ENCODE measurements at places on chromosomes 6 and 20. TPM values are rescaled to one million over a fixed set of nuclear protein-coding genes. Genes with fewer than 3 reads are reported as not detected.

Gene TTLL9
- total RNA-seq = not detected

Gene ESR1
- total RNA-seq = not detected

Gene MOG
- not detected for total RNA-seq

Gene RHAG
- total RNA-seq = not detected

Gene RSPH9
- total RNA-seq = not detected

Gene NTSR1
- total RNA-seq = not detected

Gene LAMA5
- total RNA-seq = 3.1 TPM

Gene PDE7B
- 27.6 TPM for total RNA-seq

Gene CMTR1
- total RNA-seq = 51.8 TPM

GRCh38 chr20:20079102-20079784 is 26.9 kb downstream of the CFAP61 start:
- no peak for DNase-seq

DNA sequence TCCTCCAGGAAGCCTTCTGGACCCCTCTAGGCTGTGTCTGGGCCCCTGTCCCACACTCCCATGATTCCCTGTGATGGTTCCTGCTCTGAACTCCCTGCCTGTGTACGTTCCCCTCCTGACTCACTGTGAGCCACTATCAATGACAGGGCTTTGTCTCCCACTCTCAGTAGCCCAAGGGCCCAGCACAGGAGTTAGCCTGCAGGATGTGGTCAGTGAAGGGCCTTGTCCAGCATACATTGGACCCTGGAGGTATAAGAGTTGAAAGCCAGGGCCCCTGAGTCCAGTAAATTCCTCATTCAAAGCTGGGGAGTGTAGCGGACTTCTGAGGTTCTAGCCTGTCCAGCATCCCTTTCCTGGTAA is 19.0 kb downstream of the ZBP1 start:
- DNase-seq = no peak

DNA sequence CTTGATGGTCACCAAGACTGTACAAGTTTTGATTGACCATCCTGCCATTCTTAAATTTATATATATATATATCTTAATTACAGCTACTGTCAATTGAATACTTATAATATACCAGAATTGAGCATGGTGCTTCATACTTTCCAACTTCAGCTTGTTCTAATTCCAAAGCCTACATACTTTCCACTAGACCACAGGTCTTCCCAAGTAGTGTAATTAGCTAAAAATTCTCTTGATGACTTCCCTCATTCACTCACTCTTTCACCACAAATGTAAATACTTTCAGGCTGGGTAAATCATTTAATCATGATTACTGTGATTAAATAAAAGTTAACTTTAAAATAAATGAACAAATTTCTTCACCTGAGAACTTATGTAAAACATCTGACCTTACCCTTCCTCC is 3.4 kb downstream of the ASF1A start:
- DNase-seq = no peak

DNA sequence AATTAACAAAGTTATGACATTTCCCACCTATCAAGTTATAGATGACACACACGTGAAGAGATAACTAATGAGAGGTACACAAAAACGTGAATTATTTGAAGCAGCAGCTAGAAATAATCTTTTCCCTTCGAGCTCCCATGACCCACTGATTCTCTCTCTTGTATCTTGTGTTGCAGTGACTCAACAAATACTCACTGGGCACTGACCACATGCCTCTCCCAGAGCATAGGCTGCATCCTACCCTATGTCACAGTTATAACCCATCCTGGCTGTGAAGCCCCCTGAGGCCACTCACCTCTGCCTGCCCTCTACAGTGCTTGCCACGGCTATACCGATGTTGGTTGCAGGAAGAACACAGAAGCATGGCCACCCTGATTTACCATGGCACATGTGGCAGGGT is 91.8 kb downstream of the INSM1 start:
- DNase-seq = no peak

- DNase-seq = no peak
Observed at GRCh38 chr6:27129095-27129815, 118.2 kb upstream of the PRSS16 start.

DNA sequence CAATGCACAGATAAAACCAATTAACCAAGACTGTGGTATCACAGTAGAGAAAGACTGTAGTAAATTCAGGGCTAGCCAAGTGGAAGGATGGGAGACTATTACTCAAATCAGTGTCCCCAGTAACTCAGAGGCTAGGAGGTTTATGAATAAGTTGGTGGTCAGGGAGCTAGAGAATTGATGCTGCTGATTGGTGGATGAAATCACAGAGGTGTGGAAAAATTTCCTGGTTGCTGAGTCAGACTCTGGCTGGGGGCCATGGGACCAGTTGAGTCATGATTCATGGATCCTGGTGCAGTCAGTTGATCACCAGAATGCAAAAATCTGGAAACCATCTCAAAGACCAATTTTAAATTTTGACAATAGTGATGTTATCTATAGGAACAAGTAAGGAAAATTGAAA is 555.9 kb downstream of the C6orf118 start:
- DNase-seq = no peak

DNA sequence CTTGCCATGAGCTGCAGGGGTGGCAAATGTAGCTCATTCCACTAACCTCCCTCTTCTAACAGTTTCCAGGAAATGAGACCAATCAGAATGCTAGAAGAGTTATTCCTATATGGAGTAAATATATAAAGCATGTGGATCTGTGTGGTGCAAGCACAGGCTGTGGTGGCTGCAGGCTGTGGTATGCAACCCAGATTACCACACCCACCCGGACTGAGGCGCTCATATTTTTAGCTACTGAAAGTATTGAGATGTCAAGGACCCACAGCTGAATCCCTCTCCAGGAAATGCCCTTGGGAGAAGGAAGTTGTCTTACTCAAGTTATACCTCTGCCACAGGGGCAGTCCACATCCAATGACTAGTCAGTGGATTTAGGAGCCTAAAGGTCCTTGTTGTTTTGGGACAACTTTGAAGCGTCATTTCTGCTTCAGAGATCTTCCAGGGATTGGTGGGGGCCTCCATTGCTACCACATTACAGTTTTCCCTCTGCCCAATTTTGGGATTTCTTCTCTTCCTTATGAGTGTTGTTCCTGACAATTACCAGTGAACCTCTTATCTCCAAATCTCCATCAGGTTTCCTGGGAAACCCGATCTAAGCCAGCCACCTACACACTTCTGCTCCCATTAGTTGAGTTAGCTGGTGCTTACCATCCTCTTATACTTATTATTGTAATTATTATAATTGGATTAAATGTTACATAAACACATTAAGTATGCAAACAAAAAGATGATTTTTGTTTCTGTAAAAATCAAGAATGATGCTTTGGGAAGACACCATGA is 12.1 kb upstream of the REPS1 start:
- no peak for DNase-seq

- no peak for DNase-seq
Observed at GRCh38 chr6:83185096-83185495, 8.0 kb downstream of the PGM3 start.

DNA sequence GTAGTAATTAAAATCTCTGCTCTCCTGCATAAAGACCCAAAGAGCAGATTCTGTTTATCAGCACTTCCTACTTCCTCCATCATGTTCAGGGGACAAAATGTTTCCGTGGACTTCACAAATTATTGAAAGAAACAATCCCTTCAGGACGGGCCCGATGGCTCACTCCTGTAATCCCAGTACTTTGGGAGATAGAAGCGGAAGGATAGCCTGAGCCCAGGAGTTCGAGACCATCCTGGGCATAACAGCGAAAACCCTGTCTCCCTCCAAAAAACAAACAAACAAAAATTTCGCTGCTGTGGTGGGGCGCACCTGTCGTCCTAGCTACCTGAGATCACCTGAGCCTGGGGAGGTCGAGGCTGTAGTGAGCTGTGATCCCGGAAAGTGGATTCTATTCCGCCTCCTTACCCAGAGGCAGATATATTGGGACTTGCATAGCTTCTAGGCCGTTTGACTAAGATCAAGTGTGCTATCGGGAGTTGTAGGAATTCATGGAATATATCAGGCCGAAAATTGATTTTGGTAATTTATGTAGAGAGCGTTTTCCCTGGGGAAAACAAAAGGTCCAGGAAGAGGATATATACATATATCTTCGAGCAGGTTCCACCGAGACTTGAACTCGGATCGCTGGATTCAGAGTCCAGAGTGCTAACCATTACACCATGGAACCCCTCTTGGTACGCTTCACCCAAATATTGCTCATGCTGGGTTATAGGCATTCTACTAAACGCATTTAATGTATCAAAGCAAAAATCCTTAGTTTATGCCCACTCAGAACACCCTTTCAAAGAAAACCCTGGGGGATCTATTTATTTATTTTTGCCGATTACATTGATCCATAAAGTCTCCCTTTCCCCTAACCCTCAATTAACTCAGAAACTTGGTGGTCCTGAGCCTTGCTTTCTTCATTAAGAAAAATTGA is 74.5 kb upstream of the ZNF184 start:
- no peak for DNase-seq

- no peak for DNase-seq
Observed at GRCh38 chr6:157253699-157254098, 69.6 kb downstream of the TMEM242 start.

- DNase-seq = no peak
Observed at GRCh38 chr6:44085219-44085618, 42.0 kb downstream of the MRPL14 start.

DNA sequence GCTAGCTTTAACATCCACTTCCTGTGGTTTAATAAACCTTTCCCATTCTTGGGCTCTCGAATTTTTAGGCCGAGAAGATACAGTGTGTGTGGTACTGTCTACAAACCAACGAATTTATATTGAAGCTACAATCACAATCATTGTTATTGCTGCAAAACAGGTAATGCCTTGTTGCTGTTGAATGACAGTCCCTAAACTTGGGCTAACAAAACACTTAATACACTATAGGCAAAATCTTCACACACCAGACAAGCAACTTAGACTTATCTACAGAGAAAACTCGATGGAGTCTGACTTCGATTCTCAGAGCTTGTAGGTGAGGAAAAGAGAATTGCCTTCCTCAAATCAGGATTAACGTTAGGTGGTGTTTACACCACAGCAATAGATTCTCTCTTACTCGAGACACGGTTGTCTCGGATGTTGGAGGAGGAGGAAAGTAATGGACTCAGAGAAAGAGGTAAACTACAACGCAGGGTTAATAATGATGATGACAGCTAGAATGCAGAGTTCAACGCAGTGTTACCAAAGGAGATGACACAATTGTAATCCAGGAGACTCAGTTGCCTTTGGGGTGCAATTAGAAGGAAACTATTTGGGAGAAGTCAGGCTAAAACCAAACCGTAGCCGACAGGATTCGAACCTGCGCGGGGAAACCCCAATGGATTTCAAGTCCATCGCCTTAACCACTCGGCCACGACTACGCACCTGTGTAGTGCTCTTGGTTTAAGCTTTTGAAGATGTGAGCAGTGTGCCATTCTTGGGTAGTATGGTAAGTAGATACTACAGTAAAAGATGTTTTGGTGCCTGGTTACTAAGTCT is 32.5 kb upstream of the ZNF184 start:
- peak; percentile 16 for DNase-seq

DNA sequence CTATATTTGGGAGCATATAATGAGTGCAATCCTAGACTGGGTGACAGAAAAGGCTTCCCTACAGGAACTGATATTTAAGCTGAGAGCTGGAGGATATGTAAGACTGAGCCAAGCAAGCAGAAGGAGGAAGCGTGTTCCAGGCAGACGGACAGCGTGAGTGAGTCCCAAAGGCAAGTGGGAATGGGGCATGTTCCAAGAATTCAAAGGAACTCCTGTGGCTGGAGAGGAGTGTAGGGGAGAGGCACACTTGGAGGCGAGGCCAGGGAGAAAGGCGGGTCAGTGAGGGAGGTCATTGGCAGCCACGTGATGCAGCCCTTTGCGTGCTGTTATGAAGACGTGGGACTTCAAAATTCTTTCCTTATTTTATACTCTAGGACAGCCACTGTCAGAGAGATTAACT is 27.9 kb upstream of the SGK1 start:
- DNase-seq = no peak

GRCh38 chr6:40666530-40666929 is 79.4 kb upstream of the LRFN2 start:
- DNase-seq = no peak

DNA sequence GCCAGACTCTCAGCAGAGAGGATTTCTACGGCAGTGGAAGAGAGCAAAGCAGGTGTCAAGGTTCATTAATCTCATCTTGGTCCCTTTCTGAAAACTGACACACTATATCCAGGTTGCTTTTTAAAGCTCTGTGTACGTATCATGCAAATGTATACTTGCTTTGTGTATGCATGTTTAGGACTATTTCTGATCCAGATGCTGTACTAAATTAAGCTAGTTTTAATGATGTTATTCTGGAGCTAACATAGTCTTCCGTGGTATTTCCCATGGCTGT is 59.2 kb upstream of the SNX9 start:
- no peak for DNase-seq

DNA sequence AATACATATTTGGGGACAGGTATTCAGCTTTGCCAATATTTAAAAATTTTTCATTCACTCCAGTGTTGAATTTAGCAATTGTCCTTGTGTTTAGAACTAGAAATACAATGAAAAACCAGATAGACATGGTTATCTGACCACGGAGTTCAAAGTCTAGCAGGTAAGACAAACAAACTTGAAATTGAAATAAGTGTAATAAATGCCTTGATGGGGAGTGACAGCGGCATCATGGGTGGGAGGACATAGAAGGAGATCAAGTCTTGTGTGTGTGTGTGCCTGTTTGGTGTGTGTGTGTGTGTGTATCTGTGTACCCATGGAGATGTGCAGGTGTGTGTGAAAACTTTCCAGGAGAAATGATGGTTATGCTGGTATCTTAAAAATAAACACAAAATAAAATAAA is 750.0 kb upstream of the CITED2 start:
- no peak for DNase-seq

DNA sequence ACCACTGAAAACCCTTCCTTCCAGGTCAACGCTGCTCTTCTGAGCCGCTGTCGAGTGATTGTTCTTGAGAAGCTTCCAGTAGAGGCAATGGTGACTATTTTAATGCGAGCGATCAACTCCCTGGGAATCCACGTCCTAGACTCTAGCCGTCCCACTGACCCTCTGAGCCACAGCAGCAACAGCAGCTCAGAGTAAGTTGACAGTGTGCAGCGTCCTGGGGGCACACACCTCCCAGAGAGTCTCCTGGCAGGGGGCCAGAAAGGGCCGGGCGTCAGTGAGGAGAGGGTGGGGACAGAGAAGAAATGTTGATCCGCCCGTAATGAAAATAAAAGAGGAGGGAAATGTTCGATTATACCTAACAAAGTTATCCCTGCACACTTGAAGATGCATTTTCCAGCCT is 5.0 kb downstream of the WRNIP1 start:
- DNase-seq = no peak

- peak; percentile 95 for DNase-seq
Observed at GRCh38 chr6:31197559-31198305, 27.2 kb upstream of the POU5F1 start.

DNA sequence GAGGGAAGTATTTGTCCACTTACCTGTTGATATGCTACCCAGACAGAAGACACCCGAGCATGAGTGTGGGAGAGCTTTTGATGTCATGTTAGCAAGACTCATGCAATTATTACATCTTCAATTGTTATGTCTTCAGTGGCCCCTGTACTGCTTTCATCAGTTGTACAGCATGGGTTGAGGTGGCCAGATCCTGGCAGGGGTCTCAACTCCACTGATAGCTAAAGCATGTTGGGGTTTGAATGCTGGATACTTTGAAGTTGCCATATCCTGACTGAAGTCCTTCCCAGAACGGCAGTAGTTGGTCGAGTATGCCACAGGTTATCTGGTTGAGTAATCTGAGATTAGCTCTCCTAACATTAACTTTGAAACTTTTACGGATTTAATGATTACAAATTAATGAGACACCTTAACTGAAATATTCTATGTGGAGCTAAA is 46.7 kb downstream of the LRRN4 start:
- no peak for DNase-seq
